ENCODE measurements at places on chromosomes 11 and 22. TPM values are rescaled to one million over a fixed set of nuclear protein-coding genes. Genes with fewer than 3 reads are reported as not detected.

- DNase-seq = no peak
Measured at GRCh38 chr11:94563176-94563847, 3.9 kb upstream of the PIWIL4 start.

GRCh38 chr22:43147821-43148220 lies 3.5 kb upstream of the TSPO start:
- no peak for DNase-seq

The MMP1 gene
- polyA plus RNA-seq = 349 TPM

The ACTN3 gene
- polyA plus RNA-seq = not detected

GRCh38 chr11:42976636-42977217 lies 335.1 kb upstream of the API5 start:
- no peak for DNase-seq

DNA sequence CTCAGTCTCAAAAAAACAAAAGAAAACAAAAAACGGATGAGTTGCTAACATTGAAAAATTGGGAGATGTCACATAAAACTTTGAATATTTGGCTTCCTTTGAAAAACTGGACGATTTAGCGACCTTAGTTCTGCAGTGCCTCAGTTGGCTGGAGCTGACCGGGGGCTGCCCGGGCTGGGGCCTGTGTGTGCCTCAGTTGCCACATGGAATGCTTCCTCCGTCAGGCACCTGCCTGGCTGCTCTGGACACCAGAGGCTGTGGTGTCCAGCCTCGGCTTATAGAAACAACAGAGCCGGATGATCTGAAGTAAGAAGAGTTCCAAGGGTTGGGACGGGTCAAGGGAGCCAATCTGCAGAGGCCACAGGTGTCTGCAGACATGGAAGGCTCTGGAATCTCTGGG lies 50.2 kb downstream of the CACNG2 start:
- DNase-seq = no peak

GRCh38 chr11:75577207-75577606 lies 15.2 kb downstream of the SERPINH1 start:
- no peak for DNase-seq

The ATG13 gene
- 111 TPM for polyA plus RNA-seq

The DBX1 gene
- not detected for polyA plus RNA-seq

The SMIM35 gene
- polyA plus RNA-seq = not detected

DNA sequence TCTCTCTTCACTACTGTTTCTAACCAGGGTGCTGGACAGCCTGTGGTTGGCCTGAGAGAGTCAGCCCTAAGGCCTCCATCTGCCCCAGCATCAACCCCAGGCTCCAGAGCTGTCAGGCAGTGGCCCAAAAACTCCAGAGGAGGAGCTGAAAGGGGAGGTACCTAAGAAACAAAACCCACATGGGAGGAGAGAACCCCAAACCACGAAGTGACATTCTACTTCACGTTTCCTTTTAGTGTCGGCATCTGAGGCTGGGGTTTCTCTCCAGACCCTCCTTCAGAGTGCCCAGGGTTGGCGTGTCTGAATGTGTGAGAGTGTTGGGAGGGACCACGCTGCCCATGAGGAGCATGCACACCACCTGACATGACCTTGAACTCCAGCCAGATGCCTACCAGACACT lies 69.8 kb upstream of the NNMT start:
- no peak for DNase-seq

DNA sequence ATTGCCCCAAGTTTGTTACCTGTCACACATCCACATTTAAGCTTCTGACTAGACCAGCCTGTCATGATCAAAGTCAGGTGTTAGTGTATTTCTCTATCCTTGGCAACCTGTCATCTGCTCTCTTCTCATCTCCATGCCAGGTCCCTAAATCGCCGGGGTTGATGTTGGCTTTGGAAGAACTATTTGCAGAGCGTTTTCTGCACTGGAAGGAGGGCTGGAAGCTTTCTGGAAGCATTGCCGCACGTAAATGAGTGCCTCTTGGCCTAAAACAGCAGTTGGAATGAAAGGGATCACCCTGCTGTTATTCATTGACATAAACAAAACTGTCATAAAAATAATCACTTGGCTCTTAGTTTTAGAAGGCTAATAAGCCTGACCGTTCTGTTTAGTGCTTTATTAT lies 1.4 kb downstream of the TTC12 start:
- no peak for DNase-seq

- DNase-seq = peak; percentile 84
Measured at GRCh38 chr11:74325649-74326645, 14.5 kb upstream of the P4HA3 start.

- no peak for DNase-seq
Measured at GRCh38 chr11:44997566-44997965, 46.9 kb upstream of the TP53I11 start.

GRCh38 chr11:87036756-87037449 lies 831 bp upstream of the TMEM135 start:
- DNase-seq = no peak

The MFNG gene
- not detected for polyA plus RNA-seq

DNA sequence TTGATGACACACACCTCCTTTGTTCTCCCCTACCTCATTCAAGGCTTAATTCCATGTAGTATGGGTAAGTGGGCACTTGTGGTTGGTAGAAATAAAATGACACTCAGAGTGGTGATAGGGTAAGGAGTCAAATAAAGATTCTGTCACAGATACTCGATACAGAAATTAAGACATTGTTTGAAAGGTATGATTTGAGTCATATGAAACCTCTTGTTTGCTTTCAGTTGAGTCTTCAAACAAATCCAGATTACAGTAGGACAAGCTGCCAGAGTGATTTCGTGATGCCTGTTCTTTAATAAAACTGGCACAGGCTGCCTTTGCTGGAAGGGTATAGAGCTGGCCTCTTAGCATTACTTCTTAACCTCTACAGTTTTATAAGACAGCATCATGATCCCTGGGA lies 182.4 kb downstream of the SPON1 start:
- no peak for DNase-seq

- DNase-seq = no peak
Measured at GRCh38 chr11:64249563-64250414, 1.5 kb upstream of the PLCB3 start.

GRCh38 chr11:11427542-11427941 lies 74.5 kb upstream of the CSNK2A3 start:
- DNase-seq = no peak

The DEFB131B gene
- not detected for polyA plus RNA-seq

DNA sequence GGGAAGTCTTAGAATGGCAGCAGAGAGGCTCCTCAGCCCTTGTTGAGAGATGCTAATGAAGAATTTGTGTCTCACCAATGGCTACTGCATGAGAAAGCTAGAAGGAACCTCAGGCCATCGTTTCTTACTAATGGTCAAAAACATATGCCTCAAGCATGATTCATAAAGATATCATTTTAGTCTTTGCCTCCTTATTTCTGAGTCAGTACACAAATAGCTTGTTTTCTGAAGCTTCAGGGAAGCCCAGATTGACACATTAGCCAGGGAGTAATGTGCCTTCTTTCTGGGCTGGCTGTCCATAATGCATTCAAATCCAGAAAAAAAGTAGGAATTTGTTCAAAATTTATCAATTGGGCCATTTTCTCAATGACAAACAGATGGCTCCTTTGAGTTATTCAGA lies 169.4 kb upstream of the ZBED5 start:
- DNase-seq = peak; percentile 46

The FOLR1 gene
- polyA plus RNA-seq = 1.2 TPM

- DNase-seq = no peak
Measured at GRCh38 chr11:27227736-27228135, 135.3 kb downstream of the CCDC34 start.

The TMEM179B gene
- polyA plus RNA-seq = 97.1 TPM

DNA sequence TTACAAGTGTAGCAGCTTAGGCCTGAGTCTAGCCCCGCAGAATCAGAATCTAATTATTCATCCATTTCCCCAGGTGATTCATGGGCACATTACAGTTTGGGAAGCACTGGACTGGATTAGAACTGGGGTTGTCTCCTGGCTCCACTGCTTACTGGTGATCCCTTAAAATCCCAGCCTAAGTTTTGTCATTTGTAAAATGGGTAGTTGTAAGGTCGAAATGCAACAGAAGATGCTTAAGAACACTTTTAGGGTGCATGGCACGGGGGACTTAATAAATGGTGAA lies 1.3 kb downstream of the STX3 start:
- DNase-seq = no peak

DNA sequence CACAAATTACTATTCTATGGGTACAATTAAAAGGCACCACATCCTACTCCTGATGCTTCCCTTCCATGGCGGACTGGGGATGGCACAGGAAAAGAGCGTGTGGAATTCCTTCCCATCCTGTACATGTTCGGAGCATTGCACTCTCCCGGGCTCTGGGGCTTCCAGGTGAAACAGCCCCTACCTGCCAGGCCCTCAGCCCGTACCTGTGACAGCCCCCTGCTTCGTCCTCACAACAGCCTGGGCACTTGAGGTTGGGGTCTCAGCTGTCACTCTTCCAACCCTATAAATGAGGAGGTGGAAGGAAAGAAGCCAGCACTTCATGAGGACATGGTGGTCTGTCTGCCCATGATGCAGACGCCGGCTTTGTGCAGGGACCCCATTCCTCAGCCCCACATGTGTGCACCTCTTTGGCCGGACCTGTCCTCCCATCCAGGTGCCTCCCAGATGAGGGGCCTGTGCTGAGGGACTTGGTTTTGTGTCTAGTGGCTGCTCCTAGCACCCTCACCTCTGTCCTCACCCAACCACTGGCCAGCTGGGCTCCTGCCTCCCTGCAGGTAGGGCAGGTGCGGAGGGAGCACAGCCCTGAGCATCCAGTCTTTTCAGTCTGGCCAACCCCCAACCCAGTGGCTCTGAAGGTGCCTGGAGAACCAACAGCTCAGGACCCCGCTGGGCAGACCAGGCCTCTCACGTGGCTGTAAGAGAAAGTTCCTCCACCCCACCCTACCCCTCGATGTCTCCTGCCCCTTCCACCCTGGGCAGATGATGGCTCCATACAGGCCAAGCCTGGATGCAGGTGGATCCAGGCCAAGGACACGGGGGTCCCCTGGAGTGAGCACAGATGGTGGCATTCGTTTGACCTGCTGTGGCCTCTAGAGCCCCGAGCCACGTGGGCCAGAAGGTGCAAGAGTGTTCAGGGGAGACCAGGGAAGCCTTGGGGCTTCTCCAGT lies 23.4 kb upstream of the WNT7B start:
- DNase-seq = no peak

DNA sequence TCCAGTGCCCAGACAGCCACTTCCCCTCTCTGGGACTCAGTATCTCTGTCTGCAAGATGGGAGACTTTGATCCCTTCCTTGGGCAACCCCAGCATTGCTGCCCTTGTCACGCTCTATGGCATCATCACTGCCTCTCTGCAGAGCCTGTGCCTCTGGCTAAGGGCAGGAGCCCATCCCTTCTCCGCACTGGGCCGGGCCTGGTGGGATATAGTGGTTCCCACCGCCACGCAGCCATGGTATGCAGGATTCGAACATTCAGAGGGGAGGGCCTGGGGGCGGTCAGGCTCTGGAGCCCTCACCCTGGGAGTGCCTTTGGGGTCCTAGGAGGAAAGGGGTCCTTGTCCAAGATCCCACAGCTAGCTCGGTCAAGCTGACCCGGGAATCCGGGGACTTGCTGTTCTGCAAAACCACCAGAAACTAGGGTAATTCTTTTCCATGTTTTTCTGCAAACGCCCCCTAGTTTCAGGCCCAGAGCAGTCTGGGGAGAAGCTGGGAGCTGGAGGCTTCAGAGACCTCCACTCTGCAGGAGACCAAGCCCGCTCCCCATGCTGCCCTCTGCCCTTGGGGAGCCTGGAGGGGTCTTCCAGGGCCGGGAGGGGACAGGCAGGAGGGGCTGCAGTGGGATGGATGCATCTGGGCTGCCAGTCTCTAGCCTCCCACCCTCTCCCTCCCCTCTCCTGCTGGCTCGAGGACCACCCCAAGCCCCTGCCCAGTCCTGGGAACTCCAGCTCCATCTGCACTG lies 24.4 kb upstream of the CBX7 start:
- DNase-seq = no peak

DNA sequence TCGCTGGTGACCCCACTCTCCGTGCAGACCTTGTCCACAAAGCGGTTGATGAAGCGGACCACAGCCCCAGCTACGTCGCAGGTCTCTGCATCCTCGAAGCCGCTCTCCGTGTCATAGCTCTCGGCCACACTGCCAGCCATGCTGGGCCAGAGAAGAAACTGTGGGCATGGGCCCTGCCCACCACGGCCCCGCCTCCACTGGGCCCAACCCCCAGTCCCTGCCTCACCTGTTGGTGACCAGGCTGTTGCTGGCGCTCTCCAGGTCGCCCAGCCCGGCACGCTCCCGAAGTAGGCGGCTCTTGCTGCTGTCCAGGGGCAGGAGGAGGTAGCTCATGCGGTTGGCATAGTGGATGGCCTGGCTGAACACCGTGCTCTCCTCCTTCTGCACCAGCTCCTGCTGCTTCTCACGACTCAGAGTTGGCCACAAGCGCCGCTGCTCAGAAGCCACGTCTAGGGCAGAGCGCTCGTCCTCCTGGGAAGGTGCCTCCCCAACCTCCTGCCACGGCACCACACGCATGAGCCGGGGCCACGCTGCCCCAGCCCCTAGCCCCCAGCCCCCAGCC lies 12.8 kb downstream of the SBF1 start:
- DNase-seq = no peak
